ENCODE measurements at places on chromosomes 16 and 17.

DNA sequence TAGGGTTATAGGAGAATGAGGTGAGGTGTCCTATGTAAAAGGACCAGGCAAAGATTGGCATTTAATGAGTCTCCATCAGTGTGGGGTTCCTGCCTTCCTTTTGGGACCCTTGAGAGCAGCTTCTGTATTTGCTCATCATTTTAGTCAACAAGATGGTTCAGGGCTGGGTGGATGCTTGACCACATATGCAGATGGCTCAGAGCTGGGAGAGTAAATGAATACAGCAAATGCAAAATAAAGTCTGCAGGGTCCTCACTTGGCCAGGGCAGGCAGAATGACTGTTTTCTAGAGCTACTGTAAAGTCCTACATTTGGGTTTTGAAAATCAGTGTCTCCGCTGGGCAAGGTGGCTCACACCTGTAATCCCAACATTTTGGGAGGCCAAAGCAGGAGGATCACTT, 57.2 kb upstream of the ETV4 start:
- DNase-seq, result no peak

- DNase-seq, result peak; percentile 18
These were observed 19.7 kb downstream of the GOSR2 start for GRCh38 chr17:46942441-46943217.

- DNase-seq, result no peak
These were observed 517.3 kb upstream of the ZFHX3 start for GRCh38 chr16:73565263-73565662.

DNA sequence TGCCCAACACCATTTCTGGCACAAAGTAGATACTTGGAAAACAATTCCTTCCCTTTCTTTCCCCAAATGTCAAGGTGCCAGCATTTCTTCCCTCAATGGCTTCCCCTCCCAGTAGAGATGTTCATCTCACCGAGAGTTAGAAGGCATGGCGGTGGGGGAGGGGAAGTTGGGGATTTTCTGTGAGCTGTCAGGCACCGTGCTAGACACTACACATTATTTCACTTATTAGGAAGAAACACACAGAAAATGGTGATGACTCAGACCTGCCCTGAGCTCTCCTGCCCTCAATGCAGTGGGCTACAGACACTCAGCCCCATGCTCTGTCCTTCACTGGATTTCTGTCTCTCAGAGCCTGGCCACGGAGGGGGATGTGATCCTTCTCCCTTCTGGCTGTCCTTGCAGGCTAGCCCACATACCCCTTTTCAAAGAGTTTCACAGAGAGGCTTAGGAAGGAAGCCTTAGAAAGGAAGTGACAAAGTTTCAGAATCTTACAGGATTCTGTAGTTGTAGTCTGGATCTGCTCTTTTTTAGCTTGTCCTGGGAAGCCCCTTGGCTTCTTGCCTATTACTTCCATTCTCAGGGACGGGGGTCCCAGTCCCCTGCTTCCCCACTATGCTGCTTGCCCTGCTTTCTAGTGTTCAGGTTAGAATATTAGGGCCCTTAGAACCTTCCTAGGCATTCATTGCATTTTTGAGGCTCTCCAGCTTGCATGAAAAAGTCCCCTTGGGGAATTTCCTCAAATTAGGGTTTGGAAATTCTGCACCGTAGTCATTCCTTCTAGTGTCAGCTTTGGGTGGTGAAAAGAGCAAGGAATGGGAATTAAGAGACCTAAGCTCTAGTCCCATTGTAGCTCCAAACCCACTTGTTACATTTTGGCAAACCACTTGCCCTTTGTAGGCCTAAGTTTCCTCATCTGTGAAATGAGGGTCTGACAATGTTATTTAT, 12.2 kb upstream of the CCL5 start:
- DNase-seq, result no peak

- DNase-seq, result no peak
These were observed 2.3 kb downstream of the SHISA9 start for GRCh38 chr16:12903407-12904328.

- DNase-seq, result no peak
These were observed 12.3 kb upstream of the RAI1 start for GRCh38 chr17:17668775-17669579.
